ENCODE measurements at places on chromosomes 7 and 10.
A peak's percentile ranks its signal among the peaks of the same experiment; 100 is the strongest.

DNA sequence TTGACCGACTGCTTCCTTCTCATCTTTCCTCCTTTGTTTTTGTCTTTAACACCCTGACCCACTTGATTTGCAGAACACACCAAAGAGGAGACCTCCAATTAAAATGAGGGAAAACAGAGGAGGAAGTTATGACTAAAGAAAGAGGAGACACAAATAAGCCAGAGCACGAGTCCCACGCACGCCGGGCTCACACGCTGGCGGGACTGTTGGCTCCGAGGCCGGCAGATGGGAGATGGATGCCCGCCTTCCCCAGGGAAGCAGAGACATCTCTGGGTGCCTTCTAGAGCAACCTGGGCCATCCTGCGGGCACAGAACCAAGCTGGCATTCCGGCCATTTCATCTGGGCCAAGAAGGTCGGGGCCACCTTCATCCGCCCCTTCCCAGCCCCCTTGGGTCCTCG, 5.6 kb downstream of the ADGRA1 start:
- no peak for DNase-seq
- no peaks in the 10 kb centered on the region for H3K36me3 ChIP-seq
- peaks cover 26% of the 10 kb centered on the region for H3K27me3 ChIP-seq
- no peak overlapping the region for H3K4me3 ChIP-seq
- H3K27ac ChIP-seq, result no peak overlapping the region
- H3K4me1 ChIP-seq, result no peaks in the 10 kb centered on the region

DNA sequence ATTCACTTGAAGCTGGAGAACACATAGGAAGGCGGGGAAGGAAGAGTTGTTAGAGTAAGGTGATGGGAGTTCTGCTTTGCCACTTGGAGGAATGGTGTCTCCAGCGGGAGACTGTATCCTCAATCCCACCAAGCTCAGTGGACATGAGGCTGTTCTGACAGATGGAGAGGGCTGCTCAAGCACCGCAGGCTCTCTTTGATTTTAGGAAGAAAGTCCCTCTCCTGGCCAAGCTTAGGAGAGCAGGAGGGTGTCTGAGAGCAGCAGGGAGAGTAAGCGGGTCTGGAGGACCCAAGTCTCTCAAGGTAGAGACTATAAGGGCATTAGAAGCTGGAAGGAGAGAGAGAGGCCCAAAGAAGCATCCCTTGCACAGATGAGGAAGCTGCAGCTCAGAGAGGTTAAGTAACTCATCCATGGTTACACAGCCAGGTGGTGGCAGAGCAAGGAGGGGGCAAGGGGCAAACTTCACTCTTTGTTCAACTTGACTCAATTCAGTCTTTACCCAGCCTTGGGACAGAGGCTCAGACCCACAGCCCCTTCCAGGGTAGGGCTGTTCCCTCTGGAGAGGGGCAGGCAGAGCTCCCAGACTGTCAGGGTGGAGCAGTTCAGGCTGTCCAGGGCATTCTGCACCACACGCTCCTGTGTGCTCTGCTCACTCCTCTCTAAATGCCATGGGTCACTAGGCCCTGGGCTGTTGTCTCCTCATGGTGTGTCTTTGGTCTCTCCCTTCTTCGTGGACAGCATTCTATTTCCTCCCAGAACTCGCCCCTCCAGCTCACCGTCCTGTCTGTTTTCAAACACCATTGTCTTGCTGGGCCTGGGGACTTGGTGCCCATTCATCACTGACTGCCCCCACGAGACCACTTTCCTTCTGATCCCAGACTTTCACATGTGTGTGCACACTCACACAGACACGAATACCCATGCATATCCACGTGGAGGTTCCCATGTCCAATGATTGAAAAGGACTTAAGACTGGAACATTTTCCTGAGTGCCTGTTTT, 8.9 kb downstream of the CHAT start:
- H3K4me1 ChIP-seq, result no peaks in the 10 kb centered on the region
- no peak overlapping the region for H3K4me3 ChIP-seq
- DNase-seq, result no peak
- no peaks in the 10 kb centered on the region for H3K36me3 ChIP-seq

- H3K36me3 ChIP-seq, result no peaks in the 10 kb centered on the region
- H3K27ac ChIP-seq, result no peak overlapping the region
- no peak overlapping the region for H3K4me3 ChIP-seq
- no peaks in the 10 kb centered on the region for H3K27me3 ChIP-seq
- peaks cover 9% of the 10 kb centered on the region for H3K4me1 ChIP-seq
These were observed 8.3 kb upstream of the ASZ1 start for GRCh38 chr7:117435475-117436043.

DNA sequence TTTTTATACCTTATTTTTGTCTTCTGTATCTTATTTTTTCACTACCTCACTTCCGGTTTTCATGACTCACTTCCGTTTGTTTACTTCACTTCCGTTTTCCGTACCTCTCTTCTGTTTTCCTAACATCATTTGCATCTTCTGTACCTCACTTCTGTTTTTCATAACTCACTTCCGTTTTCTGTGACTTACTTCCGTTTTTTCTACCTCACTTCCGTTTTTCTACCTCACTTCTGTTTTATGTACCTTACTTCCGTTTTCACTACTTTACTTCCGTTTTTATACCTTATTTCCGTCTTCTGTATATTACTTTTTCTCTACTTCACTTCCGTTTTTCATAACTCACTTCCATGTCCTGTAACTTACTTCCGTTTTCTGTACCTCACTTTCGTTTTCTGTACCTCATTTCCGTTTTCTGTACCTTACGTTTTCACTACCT, 492.5 kb upstream of the AKR1E2 start:
- DNase-seq, result no peak
- no peak overlapping the region for H3K4me3 ChIP-seq
- no peaks in the 10 kb centered on the region for H3K4me1 ChIP-seq
- no peaks in the 10 kb centered on the region for H3K36me3 ChIP-seq
- H3K27me3 ChIP-seq, result no peaks in the 10 kb centered on the region
- H3K27ac ChIP-seq, result no peak overlapping the region

DNA sequence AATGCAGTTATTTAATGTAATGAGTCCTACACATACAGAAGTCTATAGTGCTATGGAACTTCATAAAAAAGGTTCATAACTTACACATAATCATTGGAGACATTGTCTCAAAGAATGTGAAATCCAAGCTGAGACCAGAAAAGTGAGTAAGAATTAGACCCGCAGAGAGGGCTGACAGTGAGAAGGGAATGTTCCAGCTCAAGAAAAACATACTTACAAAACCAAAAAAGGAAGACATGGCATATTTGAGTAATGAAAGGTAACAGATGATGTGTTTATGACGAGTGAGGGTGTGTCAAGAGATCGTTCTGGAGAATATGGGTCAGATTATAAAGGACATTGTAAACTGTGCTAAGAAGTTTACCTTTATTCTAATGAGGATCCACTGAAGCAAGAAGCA, 566.5 kb downstream of the ATRNL1 start:
- no peak for DNase-seq
- no peak overlapping the region for H3K27ac ChIP-seq
- no peak overlapping the region for H3K4me3 ChIP-seq
- no peaks in the 10 kb centered on the region for H3K4me1 ChIP-seq

- H3K4me1 ChIP-seq, result peaks cover 2% of the 10 kb centered on the region
- no peaks in the 10 kb centered on the region for H3K27me3 ChIP-seq
- DNase-seq, result no peak
- H3K4me3 ChIP-seq, result no peak overlapping the region
These were observed 495.8 kb downstream of the PARD3 start for GRCh38 chr10:34319197-34319846.

DNA sequence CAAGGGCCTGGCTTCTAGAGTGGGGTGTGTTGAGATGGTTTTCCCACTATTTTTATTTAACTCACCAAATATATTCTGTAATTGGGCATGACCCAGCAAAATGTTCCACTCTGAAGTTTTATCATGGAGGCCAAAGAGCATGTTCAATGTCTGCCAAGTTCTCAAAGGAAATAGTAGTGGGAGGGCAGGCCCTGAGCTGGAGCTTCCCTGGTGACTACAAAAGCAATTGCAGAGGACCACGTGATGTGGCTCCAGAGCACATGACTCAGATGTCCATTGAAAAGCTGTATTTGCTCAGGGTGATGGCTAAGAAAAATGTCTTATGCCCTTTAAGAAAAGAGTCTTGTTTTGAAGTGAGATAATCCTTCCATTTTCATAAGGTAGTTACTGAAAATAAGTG, 1024.8 kb downstream of the LRMDA start:
- no peaks in the 10 kb centered on the region for H3K4me1 ChIP-seq
- H3K27me3 ChIP-seq, result no peaks in the 10 kb centered on the region
- no peak for DNase-seq
- no peak overlapping the region for H3K4me3 ChIP-seq
- H3K27ac ChIP-seq, result no peak overlapping the region

DNA sequence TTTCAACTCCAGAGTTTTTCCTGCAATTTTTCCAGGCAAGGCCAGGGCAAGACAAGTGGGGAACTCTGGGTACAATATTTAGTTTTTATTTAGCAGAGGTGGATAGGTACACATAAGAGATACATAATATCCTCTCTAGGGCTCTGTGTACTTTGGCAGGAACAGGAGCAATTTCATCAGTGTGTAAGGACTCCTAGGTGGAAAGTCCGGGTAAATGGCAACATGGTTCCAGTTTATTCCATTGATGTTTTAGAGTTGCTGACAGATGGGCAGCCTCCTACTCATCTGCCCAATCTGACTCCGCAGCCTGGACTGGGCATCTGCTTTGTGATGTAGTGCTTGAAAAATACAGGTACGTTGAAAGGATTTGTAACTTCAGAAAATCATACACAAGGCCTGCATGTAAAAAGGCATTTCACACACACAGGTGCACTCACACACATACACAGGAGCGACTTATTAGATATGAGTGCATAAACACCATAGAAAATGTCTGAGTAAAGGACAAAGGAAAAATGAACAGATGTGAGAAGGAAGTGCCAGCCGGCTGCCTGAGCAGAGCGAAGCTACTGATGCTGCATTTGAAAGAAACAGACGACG, 5.7 kb downstream of the PON1 start:
- no peaks in the 10 kb centered on the region for H3K36me3 ChIP-seq
- DNase-seq, result no peak
- H3K27me3 ChIP-seq, result peaks cover 3% of the 10 kb centered on the region
- H3K27ac ChIP-seq, result no peak overlapping the region

DNA sequence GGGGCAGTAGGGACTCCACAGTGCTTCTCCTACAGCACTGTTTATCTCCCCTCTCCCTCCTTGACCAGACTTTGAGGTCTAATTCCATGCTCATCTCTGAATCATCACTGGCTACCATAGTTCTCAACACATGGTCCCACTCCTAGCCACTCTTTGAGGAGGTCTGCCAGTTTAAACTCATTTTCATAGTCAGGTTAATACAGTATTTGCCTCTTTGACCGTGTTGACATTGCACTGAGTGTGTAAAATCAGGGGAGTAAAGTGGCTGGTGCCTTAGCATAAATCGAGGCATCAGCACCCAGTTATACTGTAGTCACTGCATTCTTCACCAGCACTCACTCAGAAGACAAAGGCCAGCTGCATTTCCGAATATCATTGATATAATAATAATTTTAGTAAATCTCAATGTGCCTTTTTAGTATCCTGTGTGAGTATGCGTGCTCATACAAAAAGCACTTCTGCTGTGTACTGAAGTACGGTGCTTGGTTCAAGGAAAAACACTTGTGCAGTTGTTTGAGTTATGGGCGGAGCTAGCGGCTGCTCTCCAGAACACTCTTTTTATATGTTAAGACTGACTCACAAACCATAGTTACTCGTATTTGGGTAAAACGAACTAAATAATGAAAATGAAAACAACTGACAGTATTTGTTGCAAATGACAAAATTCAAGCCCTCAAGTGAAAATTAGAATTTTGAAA, 89.7 kb downstream of the GALNT11 start:
- H3K27ac ChIP-seq, result peak overlapping the region; percentile 9
- H3K36me3 ChIP-seq, result peaks cover 77% of the 10 kb centered on the region
- no peaks in the 10 kb centered on the region for H3K27me3 ChIP-seq
- DNase-seq, result no peak
- H3K4me1 ChIP-seq, result no peaks in the 10 kb centered on the region
- H3K4me3 ChIP-seq, result no peak overlapping the region

DNA sequence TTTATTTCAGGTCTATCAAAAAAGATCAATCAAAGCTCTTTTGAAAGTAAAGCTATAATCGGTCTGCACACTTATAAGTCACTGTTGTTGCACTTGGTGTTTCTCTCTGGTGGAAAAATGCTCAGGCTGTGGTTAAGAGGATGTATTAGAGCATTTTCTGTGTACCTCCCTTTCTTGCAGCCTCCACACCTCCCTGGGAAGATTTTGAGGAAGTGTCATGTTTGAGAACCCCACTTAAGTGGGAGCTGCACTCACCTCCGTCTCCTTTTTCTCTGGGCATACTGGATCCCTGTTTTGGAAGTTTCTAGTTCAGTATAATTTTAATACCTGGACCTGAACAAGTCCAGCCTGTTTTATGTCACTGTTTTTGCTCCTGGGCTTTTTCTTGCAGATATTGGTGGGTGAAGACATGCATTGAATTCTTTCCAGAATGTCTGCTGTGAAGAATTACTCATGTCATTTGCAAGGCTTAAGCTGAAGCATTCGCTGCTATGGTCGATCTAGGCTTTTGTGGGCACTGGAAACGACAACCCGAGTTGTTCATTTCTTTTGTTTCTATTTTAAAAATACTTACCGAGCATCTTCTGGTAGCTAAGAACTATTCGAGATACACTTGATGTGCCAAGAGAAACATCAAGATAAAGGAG, 36.6 kb downstream of the TCF7L2 start:
- no peak overlapping the region for H3K27ac ChIP-seq
- peaks cover 89% of the 10 kb centered on the region for H3K27me3 ChIP-seq
- H3K4me1 ChIP-seq, result peaks cover 21% of the 10 kb centered on the region
- no peaks in the 10 kb centered on the region for H3K36me3 ChIP-seq

DNA sequence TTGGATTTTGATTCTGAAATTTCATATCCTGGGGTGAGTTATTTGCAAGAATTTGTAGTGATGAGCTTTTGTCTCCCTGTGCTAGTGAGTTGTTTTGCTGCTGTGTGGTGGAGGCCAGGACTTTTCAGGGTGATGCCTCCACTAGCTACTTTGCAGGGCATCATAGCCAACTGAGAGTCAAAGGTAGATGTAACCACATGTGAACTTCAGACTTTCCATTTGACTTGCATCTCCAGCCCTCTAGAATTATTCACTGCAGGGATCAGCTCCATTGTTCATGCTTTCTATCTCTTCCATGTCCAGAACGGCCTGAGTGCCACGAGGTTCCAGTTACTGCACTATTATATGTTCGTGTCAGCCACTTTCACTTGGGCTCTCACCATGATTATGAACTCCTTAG, 534.3 kb downstream of the GRM8 start:
- no peaks in the 10 kb centered on the region for H3K36me3 ChIP-seq
- no peak overlapping the region for H3K4me3 ChIP-seq
- no peaks in the 10 kb centered on the region for H3K27me3 ChIP-seq
- H3K27ac ChIP-seq, result no peak overlapping the region

- H3K4me1 ChIP-seq, result peaks cover 47% of the 10 kb centered on the region
- H3K4me3 ChIP-seq, result peak overlapping the region; percentile 93
- H3K36me3 ChIP-seq, result peaks cover 6% of the 10 kb centered on the region
- H3K27ac ChIP-seq, result peak overlapping the region; percentile 91
These were observed 494 bp downstream of the PALS2 start for GRCh38 chr7:24573554-24574338.

- no peaks in the 10 kb centered on the region for H3K4me1 ChIP-seq
- H3K36me3 ChIP-seq, result no peaks in the 10 kb centered on the region
- no peak overlapping the region for H3K27ac ChIP-seq
- DNase-seq, result no peak
These were observed 241.6 kb upstream of the TCERG1L start for GRCh38 chr10:131553121-131553520.

GRCh38 chr7:103630318-103630717, 184.3 kb upstream of the SLC26A5 start:
- no peaks in the 10 kb centered on the region for H3K27me3 ChIP-seq
- no peak for DNase-seq
- no peak overlapping the region for H3K27ac ChIP-seq
- H3K36me3 ChIP-seq, result no peaks in the 10 kb centered on the region

- no peak for DNase-seq
- no peak overlapping the region for H3K27ac ChIP-seq
- H3K4me1 ChIP-seq, result no peaks in the 10 kb centered on the region
- H3K4me3 ChIP-seq, result no peak overlapping the region
- H3K36me3 ChIP-seq, result no peaks in the 10 kb centered on the region
- no peaks in the 10 kb centered on the region for H3K27me3 ChIP-seq
These were observed 1054.9 kb upstream of the C7orf33 start for GRCh38 chr7:147535701-147536111.
